ENCODE measurements at places on chromosomes 2 and 18. TPM values are rescaled to one million over a fixed set of nuclear protein-coding genes. Genes with fewer than 3 reads are reported as not detected.

Gene GPAT2
- total RNA-seq, result 13.7 TPM

Gene UPP2
- total RNA-seq, result not detected

Gene IL1F10
- total RNA-seq, result not detected

Gene ASAP2
- total RNA-seq, result 43.5 TPM

Gene ERMN
- total RNA-seq, result not detected

Gene CYRIA
- total RNA-seq, result 18.1 TPM

Gene DNER
- 0.55 TPM for total RNA-seq

Gene ACYP2
- total RNA-seq, result 9.0 TPM

Gene GRB14
- 0.89 TPM for total RNA-seq

Gene IL1A
- total RNA-seq, result 0.12 TPM

Gene GPR39
- 3.1 TPM for total RNA-seq

Gene C18orf54
- total RNA-seq, result 10.2 TPM

Gene GREB1L
- total RNA-seq, result 5.0 TPM

Gene STON1
- 8.2 TPM for total RNA-seq

Gene C2orf78
- total RNA-seq, result not detected

Gene VSNL1
- total RNA-seq, result 0.77 TPM

Gene TMEM17
- 2.0 TPM for total RNA-seq

Gene TFPI
- total RNA-seq, result 66.9 TPM

Gene ITPRIPL1
- 5.1 TPM for total RNA-seq

Gene CFC1
- total RNA-seq, result not detected

Gene MEP1B
- not detected for total RNA-seq

Gene DES
- 858 TPM for total RNA-seq

Gene UGT1A6
- total RNA-seq, result not detected

Gene ANKRD36C
- total RNA-seq, result 64.6 TPM

Gene ALPI
- not detected for total RNA-seq

Gene CHRND
- total RNA-seq, result not detected

Gene GPR155
- 3.5 TPM for total RNA-seq

Gene SP110
- 4.2 TPM for total RNA-seq

Gene IL36RN
- not detected for total RNA-seq

Gene PXDN
- 102 TPM for total RNA-seq

Gene ADGRF3
- total RNA-seq, result not detected

Gene SMYD1
- not detected for total RNA-seq

Gene DYNC1I2
- total RNA-seq, result 128 TPM

Gene GTF2A1L
- 0.11 TPM for total RNA-seq

Gene SNTG2
- 0.11 TPM for total RNA-seq

Gene KCNE4
- total RNA-seq, result 12.6 TPM

Gene TBC1D8
- 8.4 TPM for total RNA-seq

Gene ABCG8
- not detected for total RNA-seq

Gene PRKAG3
- not detected for total RNA-seq

Gene CENPA
- 7.7 TPM for total RNA-seq

Gene VWA3B
- not detected for total RNA-seq
